ENCODE measurements at places on chromosomes 4 and X.

DNA sequence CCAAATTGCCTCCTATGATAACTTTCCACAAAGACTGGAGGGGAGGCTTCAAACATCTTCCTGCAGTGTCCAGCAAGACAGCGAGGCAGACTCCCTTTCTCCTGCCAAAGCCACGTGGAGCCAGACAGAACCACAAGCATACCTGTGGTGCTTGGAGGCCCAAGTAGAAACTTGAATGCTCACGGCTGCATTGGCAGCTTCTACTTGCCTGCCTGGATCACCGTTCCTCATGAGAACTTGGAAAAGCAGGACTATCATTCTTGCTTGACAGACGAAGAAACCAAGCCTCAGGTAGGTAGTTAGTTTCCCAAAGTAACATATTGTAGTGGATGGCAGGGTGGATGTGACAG is 216.3 kb upstream of the SFRP2 start:
- no peak for DNase-seq

GRCh38 chrX:153375571-153375970 is 25.6 kb downstream of the PNMA6E start:
- DNase-seq, result no peak

DNA sequence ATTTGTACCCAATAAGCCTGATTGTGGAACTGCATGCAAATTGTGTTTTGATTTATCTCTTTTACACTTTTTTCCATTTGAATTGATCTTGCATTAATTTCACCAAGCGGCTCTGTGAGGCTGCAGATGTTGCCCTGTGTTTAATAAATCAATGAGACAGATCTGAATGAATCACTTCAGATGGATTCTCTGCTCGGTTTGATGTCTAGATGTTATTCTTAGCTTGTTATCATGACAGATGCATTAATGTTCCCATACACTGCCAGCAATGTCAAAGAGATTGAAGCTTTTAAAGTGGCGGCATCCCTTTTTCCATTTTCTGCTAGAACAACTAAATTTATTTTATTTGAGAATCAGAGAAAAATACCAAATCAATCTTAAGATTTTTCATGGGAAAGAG is 6.3 kb downstream of the DACH2 start:
- DNase-seq, result no peak

GRCh38 chrX:15233416-15234015 is 36.4 kb downstream of the ASB9 start:
- DNase-seq, result no peak

DNA sequence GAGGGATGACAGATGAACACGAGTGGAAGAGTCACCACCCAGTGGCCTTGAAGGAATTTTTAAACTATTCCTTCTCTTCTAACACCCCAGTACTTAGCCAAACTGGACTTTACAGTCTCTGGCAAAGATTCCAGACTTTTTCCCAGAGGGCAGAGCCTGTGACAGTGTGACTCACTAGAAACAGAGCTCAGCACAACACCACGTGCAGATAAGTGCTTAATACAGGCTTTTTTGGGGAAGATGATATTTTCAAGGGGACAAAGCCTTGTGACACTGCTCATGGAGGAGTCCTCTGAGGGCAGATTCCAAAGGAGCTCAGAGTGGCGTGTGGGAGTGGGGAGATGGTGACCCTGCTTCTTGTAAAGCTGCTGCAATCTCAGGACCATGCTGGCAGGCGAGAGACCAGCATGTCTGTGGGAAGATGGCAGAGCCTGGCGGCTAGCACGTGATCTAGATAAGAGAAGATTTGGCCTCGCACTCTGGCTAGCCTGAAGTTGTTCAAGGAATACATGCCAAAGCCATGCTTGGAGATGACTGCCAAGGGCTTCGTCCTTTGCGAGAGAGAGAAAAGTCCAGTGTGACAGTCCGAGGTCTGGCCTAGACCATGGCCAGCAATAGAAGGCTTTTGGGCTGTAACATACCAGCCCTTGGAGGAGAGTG is 2.4 kb downstream of the RAB33A start:
- DNase-seq, result peak; percentile 73

- peak; percentile 37 for DNase-seq
Measured at GRCh38 chr4:151604238-151604637, 156.6 kb downstream of the GATB start.

Data from OCI-M1 (cell line).